ENCODE measurements at places on chromosomes 6 and 20.

- no peak for DNase-seq
Observed at GRCh38 chr6:145034664-145035063, 700.7 kb downstream of the EPM2A start.

GRCh38 chr6:26031151-26031594 lies 56.1 kb upstream of the HFE start:
- no peak for DNase-seq

GRCh38 chr6:75349262-75349984 lies 64.8 kb upstream of the TMEM30A start:
- no peak for DNase-seq

GRCh38 chr20:46670585-46671584 lies 18.4 kb downstream of the TP53RK start:
- no peak for DNase-seq

DNA sequence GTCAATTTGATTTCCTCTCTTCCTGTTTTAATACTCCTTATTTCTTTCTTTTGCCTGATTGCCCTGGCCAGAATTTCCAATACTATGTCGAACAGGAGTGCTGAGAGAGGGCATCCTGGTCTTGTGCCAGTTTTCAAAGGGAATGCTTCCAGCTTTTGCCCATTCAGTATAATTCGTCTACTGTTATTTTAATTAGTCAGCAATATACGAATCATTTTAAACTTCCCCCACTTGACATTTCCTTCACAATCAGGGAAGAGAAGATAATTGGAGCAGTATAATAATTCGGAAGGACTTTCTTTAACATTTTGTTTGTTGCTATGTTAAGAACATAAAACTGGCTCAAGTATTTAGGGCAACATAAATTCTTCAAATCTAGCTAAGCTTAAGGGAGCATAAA lies 860.3 kb upstream of the SLC35B3 start:
- DNase-seq = no peak

DNA sequence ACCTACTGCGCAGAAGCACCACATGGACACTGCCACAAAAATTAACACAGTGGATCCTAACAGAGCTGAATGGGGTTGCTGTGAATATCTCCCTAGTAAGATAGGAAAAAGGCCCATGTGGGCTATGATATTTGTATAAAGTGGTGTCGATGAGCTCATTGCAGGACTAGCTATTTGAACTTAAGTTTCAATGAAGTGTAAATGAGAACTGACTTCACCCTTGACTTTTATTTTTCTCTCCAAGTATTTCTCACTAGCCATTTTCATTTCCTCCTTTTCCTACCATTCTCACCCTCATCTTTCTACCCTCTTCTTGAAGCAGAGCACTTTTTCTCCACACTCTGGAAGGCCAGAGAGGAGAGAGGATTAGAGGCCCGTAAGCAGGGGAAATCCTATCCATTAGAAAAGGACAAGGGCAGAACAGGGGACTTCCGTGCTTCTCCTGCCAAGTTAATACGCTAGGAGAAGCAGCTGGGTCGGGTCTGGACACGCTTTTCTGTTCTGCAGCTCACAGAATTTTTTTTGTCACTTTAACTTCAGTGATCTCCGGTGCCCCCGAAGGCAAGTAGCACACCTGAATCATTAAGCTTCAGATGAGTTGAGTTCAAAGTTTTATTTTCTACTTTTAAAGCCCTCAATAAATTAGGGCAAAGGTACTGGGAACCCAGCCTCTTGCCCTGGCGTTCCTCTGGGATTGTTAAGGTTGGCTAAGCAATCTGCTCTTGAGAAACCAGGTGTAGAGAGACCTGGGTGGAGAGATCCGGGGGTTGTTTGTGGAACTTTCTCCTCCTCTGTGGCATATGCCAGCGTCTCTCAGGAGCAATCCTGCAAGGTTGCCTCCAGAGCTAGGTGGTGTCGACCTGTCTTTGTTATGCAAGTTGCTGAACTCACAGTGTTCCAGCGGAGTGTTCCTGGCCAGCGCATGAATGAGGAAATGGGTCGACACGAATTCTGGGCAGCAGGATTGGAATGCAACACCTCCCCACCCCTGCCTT lies 56.2 kb upstream of the ARID1B start:
- DNase-seq = no peak

GRCh38 chr6:73675466-73676098 lies 20.4 kb upstream of the CD109 start:
- peak; percentile 61 for DNase-seq

DNA sequence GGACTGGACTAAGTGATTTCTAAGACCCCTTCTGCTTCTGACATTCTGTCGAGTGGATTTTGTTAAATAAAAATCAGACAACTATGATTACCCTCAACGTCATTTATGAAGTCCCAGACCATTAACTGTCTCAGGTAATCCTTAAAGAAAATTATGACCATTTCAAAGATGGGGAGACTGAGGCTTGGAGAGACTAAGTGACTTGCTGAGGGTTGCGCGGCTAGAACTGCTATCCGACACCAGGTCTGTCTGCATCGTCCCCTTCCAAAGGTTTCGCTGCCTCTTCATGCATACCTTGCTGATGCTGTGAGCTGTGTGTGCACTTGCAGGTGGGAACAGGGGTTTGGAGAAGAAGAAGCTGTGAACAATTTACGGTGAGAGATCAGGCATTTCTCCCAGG lies 3.1 kb downstream of the SNPH start:
- no peak for DNase-seq

DNA sequence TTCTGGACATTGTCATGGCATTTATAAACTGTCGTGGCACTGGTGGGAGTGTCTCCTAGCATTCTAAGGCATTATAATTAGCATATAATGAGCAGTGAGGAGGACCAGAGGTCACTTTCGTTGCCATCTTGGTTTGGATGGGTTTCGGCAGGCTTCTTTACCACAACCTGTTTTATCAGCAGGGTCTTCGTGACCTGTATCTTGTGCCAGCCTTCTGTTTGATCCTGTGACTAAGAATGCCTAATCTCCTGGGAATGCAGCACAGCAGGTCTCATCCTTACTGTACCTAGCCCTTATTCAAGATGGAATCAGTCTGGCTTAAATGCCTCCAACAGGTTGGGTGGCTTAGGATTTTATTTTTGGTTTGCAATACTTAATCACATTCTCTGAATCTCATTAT lies 142.7 kb upstream of the GGTLC1 start:
- no peak for DNase-seq

GRCh38 chr6:168161371-168161750 lies 82.3 kb upstream of the FRMD1 start:
- no peak for DNase-seq

DNA sequence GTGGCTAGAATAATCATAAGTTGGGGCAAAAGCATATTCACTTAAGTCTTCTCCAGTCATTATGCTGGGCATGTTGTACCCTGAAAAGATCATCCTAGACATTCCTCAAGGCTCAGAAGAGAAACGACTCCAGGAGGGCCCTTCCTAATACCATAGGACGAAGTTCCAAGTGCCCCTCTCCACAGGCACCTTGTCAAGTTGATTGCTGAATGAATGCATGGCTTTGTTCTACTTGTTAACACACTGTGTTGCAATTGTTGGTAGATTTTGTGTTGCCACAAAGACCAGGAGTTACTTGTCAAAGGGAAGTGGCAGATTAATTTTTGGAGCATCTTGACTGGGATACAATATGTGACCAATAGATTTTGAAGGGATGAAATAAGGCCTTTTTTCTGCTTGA lies 194.3 kb upstream of the SMLR1 start:
- DNase-seq = no peak

- no peak for DNase-seq
Observed at GRCh38 chr20:43583982-43584432, 6.7 kb upstream of the IFT52 start.

DNA sequence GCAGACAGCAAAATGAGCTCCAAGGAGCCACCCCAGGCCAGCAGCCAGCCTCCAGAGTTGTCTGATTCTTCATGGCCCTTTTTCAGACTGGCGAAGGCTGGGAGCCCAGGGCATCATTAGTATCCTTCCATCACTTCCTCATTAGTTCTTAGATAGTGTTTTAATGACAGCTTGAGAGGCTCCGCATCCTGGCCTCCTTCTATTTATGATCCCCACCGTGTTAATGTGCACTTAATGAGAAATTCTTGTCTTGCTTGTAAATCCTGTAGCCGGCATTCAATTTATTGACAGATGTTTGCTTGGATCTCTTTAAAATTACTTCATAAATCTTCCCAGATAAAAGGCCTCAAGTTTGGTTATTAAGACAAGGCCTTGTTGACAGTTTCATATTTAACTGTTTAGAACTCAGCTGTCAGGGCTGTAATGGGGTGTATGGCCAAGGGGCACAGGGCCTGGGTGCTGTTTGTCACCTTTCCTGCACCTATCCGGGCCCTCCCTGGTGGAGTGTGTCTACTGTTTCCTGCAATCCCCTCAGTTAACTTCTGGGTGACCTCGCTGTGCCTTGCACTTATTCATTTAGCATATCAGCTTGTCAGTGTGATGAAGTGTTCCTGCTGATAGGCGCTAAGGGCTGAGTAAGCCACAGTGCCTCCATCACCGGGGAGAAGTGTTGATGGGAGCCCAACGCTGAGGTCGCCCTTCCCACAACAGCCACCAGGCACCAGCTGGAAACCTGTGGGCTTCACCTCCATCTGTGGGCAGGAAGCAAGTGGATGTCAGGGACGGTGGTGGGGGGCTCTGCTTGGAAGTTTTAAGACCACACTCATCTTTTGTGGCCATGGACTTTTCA lies 169.3 kb downstream of the TSHZ2 start:
- no peak for DNase-seq

DNA sequence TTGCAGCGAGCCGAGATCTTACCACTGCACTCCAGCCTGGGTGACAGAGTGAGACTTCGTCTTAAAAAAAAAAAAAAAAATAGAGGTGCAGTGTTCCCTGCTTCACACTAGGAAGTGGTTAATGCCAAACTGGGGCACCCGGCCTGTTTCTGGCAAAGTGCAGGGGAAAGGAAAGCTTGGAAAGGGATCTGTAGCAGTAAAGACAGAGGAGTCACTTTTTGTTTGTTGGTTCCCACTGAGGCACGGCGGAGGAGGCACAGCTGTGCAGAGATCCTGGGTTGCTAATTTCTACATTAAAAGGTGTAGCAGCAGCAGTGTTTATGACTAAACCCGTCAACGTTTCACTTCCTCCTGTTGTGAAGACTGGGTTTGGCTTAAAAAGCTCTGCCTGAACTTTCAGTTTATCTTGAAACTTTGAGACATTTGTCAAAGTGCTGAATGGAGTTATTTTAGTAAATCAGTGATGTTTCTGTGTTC lies 125.6 kb downstream of the CARMIL1 start:
- no peak for DNase-seq

- no peak for DNase-seq
Observed at GRCh38 chr20:63293456-63293855, 470 bp downstream of the COL20A1 start.

- DNase-seq = no peak
Observed at GRCh38 chr6:37033819-37034795, 28.7 kb downstream of the FGD2 start.

DNA sequence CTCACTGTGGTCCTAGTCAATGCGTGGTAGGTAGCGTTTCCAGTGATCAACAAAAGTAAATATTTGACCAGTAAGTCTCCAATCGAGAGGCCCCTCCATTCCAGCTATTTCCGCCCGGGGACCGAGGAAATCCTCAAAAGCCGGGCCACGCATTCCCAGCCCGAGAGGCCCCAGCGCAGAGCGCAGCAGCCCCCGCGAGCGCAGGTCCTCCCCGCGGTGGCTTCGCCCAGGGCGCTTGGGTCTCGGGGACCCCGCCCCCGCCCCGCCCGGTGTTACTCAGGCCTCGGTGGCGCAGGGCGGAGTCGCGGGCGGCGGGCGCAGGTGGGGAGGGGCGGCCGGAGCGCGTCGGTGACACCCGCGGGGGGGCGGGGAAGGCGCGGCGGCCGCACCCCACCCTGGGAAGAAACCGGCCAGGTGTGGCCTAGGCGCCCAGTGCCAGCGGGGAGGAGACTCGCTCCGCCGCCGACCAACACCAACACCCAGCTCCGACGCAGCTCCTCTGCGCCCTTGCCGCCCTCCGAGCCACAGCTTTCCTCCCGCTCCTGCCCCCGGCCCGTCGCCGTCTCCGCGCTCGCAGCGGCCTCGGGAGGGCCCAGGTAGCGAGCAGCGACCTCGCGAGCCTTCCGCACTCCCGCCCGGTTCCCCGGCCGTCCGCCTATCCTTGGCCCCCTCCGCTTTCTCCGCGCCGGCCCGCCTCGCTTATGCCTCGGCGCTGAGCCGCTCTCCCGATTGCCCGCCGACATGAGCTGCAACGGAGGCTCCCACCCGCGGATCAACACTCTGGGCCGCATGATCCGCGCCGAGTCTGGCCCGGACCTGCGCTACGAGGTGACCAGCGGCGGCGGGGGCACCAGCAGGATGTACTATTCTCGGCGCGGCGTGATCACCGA lies at the start of gene DSP:
Gene DSP (plus strand): TSS at position 497 of the 890 bp plus-strand sequence. CDS start 245 bp downstream, at position 742.
- no peak for DNase-seq

- no peak for DNase-seq
Observed at GRCh38 chr20:35006531-35006971, 50.9 kb downstream of the MYH7B start.

DNA sequence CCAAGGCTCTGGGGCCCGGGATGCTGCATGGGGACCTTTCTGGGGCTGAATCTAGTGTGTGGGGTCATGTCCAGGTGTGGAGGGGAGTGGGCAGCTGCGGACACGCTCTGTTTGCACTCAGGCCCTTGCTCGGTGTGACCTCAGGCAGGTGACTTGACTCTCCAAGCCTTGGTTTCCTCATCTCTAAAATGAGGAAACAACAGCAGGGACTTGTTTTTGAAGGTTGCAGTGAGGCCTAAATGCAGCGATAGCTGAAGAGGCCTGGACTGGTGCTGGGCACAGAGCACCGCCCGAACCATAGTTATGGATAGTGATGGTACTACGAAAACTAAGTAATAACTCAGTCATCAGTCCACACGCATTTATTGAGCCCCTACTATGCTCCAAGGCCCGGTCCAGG lies 91.8 kb downstream of the NOL4L start:
- DNase-seq = no peak

- no peak for DNase-seq
Observed at GRCh38 chr6:37104824-37105147, 65.2 kb upstream of the PIM1 start.

DNA sequence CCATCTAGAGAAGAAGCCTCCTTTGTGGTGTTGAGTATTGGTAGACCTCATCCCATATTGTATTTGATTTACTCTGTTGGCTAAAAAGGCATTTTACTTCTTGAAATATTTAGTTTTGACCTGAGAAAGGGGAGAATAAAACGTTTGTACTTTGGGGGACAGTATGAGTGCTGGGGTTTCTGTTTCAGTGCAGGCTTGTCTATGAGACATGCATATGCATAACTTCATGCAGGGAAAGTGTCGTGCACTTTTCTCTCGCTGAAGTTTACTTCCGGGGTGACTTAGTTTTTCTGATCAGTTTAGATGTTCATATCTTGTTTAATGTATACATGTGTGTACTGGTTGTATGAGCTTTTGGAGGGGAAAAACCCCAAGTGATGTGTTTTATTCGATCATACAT lies 59.5 kb downstream of the UTRN start:
- no peak for DNase-seq

- no peak for DNase-seq
Observed at GRCh38 chr6:152049502-152049901, 242.0 kb downstream of the ESR1 start.

- no peak for DNase-seq
Observed at GRCh38 chr6:158020811-158021210, 39.1 kb downstream of the SYNJ2 start.

GRCh38 chr6:116108836-116109235 lies 8.2 kb downstream of the NT5DC1 start:
- no peak for DNase-seq

GRCh38 chr6:37680668-37681067 lies 17.0 kb downstream of the MDGA1 start:
- DNase-seq = no peak

- no peak for DNase-seq
Observed at GRCh38 chr6:14333556-14334305, 216.2 kb downstream of the CD83 start.

Data from activated CD4-positive, alpha-beta T cell treated with anti-CD3 and anti-CD28 coated beads, Interleukin-2, amount 50 U/mL, for 1 hour (primary cell).